Hindlimb muscle (tissue), 1 donor: ENCODE measurements at places on chromosomes 2 and 18.

DNA sequence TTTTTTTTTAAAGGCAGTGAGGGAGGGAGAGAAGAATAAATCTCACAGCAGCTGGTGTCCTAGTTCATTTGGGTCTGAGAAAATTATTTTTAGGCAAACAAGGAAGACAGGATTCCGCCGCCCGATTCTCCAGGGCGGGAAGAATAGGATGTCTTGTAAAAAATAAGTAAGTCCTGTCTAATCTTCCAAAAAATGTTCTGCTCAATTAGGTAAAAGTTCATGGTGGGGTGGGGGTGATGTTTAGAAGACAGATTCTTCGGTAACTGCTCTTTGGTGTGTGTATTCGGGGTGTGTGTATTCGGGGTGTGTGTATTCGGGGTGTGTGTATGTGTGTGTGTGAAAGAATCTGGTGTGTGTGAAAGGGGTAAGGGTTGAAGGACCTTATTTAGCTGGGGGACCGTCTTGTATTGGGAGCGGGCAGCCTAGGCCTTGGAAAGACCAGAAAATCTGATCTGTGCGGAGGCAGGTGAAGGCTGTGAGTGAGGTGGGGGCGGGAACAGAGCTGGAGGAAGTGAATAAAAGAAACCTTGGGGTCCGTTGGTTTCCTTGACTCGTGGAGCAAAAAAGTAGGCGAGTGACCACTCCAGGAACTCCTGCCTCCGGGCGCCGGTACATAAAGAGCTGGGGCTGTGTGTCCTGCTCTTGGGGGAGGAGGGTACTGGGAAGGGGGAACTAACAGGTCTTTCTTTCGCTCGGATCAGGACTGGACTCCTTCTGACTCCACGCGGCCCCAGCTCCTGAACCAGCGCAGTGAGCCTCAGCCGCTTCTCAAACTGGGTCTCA is 4.4 kb upstream of the PAX3 start:
- no peak for DNase-seq

DNA sequence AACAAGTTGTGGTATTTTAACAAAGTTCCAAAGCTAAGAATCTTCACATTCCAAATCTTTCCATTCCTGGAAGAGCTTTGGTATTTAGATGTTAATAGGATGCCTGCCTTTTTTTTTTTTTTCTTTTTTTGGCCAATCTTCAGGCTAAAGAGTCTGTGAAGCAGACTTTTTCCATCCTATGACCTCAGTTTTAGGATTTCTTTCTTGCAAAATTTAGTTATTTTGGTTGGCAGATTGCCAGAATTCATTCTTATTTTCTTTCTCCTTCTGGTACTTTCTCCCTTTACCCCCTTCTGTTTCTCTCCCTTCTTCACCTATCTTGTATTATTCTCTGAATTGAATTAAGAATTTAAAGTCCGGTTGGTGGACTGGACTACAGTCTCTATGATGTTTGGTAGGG is 217.8 kb upstream of the REV1 start:
- no peak for DNase-seq

- DNase-seq = peak; percentile 48
These were observed 9.5 kb downstream of the CXCR4 start for GRCh38 chr2:136108463-136108862.

DNA sequence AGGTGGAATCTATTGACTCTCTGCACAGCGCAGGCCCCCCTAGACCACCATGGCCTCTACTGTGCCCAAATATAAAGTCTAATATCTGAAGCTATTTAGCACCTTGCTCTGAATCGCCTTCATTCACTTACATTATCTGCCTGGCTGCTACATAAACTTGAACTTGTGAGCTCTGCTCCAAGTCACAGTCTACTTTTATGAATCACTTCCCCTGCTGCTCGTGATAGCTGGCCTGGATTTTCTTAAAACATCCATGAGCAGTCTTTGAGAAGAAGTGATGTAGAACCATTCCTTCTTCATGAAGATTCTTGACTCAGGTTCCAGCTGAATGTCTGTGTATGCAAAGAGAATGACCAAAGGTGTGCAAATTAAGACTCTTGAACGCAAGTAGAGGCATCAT is 359.5 kb downstream of the RND3 start:
- DNase-seq = no peak

DNA sequence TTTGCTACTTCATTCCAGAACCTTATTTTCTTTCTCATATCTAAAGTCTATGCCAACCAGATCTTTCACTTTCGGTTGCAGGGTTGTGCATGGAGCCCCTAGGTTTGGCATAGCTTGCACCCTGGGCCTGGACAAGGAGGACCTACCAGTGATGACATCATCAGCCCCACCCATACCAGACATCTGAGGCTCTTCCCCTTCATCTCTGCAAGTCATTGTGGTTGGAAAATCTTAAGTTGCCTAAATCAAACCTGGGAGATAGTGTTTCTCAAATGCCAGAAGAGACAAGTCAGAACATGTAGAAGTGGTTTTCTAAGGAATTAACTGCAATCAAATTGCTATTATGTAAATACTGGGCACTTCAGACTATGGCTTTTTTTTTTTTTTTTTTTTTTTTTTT is 363.3 kb downstream of the ZNF516 start:
- DNase-seq = no peak

GRCh38 chr18:13453714-13454113 is 235.2 kb downstream of the LDLRAD4 start:
- no peak for DNase-seq

DNA sequence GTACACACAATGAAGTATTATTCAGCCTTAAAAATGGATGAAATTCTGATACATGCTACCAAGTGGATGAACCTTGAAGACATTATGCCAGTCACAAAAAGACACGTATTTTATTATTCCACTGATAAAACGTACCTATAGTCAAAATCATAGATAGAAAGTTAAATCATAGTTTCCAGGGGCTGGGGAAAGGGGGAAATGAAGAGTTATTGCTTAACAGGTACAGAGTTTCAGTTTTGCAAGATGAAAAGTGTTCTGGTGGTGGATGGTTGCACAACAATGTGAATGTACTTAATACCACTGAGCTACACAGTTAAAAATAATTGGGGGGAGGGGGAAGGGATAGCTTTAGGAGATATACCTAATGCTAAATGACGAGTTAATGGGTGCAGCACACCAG is 279.0 kb upstream of the STON1 start:
- DNase-seq = no peak

DNA sequence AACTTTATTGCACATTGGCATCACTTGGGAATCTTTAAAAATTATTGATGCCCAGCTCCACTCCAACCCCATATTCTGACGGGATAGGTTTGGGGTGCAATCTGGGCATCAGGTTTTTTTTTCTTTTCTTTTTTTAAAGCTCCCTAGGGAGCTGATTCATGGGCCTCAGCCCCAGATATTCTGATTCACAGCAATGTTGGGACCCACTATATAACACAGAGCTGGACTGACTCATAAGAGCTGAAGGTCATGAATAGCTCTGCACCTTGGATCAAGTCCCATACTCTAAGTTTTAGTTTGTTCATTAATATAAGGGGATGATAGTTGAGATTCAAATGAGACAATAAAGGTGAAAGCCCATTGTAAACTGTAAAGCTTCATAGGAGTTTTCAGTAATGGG is 191.1 kb upstream of the REV1 start:
- no peak for DNase-seq

DNA sequence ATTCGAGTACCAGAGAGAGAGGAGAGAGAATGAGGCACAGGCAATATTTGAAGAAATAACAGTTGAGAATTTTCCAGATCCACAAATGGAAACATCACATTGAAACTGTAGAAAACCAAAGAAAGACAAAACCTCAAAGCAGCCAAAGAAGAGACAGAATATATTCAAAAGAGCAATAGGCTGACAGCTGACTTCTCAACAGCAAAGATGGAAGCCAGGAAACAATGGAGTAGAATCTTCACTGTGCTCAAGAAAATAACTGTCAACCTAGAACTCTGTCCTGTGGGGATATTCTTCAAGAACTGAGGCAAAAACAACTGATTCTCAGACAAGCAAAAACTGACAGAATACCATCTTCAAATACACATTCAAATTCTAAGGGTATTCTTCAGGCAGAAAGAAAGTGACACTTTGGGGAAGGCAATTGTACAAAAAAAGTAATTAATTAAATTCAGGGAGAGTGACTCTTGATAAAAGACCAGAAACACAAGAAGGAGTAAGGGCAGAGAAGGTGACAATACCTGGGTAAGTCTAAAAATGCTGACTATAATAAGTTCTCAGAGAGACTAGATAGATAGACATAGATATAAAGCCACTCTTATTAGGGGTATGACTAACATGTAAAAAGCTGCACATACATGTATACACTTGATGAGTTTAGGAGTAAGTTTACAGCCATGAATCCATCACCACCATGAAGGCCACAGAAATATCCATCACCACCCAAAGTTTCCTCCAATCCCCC is 25.6 kb downstream of the ANKMY1 start:
- DNase-seq = no peak

GRCh38 chr2:19484736-19485135 is 126.3 kb upstream of the OSR1 start:
- DNase-seq = no peak

GRCh38 chr2:1660656-1661640 is 83.4 kb downstream of the PXDN start:
- DNase-seq = no peak

- DNase-seq = no peak
These were observed 44.7 kb downstream of the TGFA start for GRCh38 chr2:70508711-70509462.

- DNase-seq = no peak
These were observed 449.0 kb upstream of the ID2 start for GRCh38 chr2:8232871-8233270.

- no peak for DNase-seq
These were observed 158.8 kb downstream of the NDUFA10 start for GRCh38 chr2:239866350-239866749.

- no peak for DNase-seq
These were observed 264.7 kb downstream of the RNF152 start for GRCh38 chr18:61628085-61628484.

GRCh38 chr2:142885543-142885942 is 8.1 kb downstream of the KYNU start:
- DNase-seq = no peak

DNA sequence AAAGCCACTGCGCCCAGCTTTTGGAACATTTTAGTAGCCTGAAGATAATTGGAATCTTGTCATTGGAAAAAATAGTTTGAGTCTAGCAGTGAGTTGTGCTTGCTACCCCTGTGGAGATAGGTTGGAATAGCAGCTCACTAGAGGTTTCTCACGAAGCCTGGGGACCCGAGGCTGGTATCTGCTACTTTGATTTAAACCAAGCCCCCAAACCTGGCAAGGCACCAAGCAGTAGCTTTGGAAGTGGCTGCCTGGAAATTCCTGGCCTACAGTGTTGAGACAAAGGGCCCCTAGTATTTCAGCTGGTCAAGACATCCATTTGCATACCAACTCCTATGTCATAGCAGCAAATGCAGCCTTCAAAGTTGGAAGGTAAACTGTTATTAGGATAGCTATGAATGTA is 42.1 kb downstream of the NOP58 start:
- DNase-seq = no peak

GRCh38 chr2:117087535-117088291 is 726.8 kb upstream of the DDX18 start:
- no peak for DNase-seq

- peak; percentile 47 for DNase-seq
These were observed 101.0 kb downstream of the ALPK2 start for GRCh38 chr18:58527952-58528287.

DNA sequence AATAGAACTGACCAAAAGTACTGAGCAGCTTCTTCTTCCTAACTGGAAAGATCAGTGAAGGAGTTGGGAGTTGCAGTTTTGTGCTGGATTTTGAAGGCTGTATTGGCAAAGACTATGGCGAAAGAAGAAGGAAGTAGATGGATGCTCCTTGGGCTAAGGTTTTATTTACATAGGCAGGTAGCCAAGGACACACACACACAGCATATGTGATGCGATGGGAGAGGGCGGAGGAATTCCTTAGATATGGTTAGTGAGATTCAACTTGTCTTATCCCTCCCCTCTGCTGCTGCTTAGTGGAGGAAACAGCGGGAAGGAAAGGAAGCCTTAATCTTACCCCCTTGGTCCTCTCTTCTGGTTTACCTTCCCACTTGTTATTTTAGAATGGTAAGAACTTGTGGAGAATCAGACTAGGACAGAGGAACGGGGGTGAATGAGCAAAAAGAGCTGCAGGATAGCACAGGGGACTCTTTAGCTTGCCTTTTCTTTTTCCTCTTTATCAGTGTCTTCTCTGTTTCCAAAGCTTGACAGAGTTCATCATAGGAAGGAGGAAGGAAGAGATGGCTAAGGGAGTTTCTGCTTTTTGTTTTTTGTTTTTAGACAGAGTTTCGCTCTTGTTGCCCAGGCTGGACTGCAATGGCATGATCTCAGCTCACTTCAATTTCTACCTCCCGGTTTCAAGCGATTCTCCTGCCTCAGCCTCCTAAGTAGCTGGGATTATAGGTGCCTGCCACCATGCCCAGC is 87.9 kb downstream of the OSBPL6 start:
- no peak for DNase-seq

DNA sequence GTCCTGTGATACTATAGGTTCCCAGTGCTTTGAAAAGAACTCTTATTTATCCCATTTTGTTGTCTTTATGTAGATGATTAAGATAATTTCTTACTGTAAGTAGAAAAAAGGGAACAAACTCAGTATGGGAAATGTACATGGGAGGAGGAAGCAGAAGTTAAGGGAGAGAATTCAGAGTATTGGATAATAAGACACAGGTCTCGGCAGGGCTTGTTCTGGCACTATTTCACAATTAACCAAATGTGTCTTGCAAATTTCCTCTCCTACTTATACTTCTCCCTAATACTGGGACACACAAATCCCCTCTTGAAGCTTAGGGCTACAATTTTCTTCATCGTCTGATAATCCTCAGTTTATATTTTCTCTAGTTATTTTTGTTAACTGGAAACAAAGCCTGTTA is 744.0 kb downstream of the ADCYAP1 start:
- no peak for DNase-seq
